Liver (tissue), 10 donors: ENCODE measurements at places on chromosomes 5 and 9. TPM values are rescaled to one million over a fixed set of nuclear protein-coding genes. Genes with fewer than 3 reads are reported as not detected.

The GRIN1 gene
- not detected for total RNA-seq

GRCh38 chr9:105908069-105908468 lies 213.7 kb downstream of the TMEM38B start:
- DNase-seq: no peak

The DAB2IP gene
- total RNA-seq: 13.1 TPM

The LRRC19 gene
- 1.8 TPM for total RNA-seq

The MAML1 gene
- 7.6 TPM for total RNA-seq
